Naive thymus-derived CD4-positive, alpha-beta T cell (primary cell): ENCODE measurements at places on chromosomes 1 and 21. TPM values are rescaled to one million over a fixed set of nuclear protein-coding genes. Genes with fewer than 3 reads are reported as not detected.

S100A14 gene
- not detected for total RNA-seq

DNA sequence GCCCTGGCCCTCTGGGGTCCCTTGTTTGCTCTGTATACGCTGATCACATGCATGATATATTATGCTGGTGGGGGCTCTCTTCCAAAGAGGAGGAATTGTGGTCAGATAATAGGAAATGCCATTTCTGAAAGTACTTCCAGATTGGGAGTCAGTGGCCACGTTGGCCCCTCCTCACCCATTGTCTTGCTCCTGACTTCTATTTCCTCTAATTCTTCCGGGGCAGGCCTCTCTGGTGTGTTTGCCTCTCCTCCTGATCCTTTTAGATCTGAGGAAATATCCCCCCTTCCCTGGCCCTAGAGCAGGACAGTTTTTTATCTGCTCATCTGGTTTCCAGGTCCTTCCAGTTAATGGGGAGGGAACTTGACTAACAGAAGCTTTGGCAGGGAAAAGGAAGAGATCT is 2.9 kb downstream of the VANGL2 start:
- H3K27me3 ChIP-seq = no peaks in the 10 kb centered on the region
- no peaks in the 10 kb centered on the region for H3K4me1 ChIP-seq
- no peaks in the 10 kb centered on the region for H3K36me3 ChIP-seq

DNA sequence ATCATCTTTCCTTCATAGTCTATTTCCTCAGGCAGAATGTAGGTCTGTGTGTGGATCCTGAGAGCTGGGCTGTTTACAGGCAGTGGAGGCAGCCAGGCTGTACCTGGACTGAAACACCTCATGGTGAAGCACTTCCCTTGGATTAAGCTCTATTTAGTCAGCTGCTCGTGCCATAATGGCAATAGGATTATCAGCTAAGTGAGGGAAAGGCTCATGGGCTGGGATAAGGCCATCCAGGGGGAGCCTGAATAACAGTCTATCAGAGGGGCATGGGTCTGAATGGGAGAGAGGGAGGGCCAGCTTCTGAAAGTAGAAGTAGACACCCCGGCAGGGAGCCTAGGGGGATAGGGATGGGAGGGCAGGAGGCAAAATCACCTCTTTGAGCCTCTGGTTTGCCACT is 8.3 kb downstream of the RNASEL start:
- H3K4me1 ChIP-seq = peaks cover 25% of the 10 kb centered on the region
- peaks cover 32% of the 10 kb centered on the region for H3K36me3 ChIP-seq
- DNase-seq = no peak
- no peaks in the 10 kb centered on the region for H3K27me3 ChIP-seq

CCDC27 gene
- not detected for total RNA-seq

DNA sequence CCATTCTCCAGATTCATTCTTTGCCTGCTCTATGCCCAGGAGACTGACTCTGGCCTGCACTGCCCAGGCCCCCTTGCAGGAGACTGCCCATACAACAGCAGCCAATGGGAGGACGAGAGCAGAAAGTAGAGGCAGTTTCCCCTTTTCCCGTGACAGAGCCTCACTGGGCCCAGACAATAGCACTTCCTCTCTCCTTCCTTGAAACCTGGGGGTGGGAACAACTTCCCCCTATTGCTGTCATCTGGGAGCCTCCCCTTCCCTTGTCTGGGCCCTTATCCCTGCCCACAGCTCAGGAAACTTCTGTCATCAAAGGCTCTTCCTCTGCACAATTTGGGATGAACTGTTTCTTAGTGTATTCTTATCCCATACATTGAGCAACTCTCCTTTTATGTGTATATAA is 60.8 kb upstream of the KCNJ15 start:
- H3K4me1 ChIP-seq = no peaks in the 10 kb centered on the region
- H3K4me3 ChIP-seq = no peak overlapping the region
- H3K27ac ChIP-seq = no peak overlapping the region
- no peaks in the 10 kb centered on the region for H3K36me3 ChIP-seq
- no peaks in the 10 kb centered on the region for H3K27me3 ChIP-seq
- DNase-seq = no peak

DNA sequence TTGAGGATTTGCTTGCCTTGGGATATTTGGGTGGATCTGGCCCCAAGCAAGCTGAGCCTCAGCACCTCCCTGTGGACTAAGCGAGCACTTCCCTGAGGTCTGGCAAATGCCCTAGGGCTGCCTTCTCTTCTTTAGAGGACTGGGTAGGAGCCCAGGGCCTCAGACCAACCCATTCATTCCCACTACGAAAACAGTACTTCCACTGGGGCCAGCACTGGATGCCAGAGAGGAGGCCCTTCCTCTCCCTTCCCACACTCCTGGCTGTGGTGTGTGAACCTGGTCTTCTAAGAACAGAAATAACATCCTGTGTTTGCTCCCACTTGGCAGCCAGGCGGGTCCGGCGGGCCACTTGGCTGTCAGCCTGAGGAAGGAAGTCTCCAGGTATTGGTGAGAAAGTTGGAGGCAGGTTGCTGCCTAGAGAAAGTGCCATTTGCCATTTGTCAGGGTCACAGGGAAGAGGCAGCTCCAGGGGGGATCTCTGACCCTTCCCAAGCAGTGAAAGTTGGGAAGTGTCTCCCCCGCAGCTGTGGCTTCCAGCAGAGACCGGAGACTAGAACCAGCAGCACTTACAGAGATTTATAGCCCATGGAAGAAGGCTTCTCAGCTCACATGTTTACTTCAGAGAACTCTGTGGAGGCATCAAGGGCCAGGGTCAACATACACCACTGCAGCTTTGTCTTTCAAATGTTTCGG is 323.5 kb downstream of the SIPA1L2 start:
- no peaks in the 10 kb centered on the region for H3K27me3 ChIP-seq
- H3K4me1 ChIP-seq = no peaks in the 10 kb centered on the region
- H3K36me3 ChIP-seq = no peaks in the 10 kb centered on the region

MKNK1 gene
- 35.8 TPM for total RNA-seq

- no peaks in the 10 kb centered on the region for H3K4me1 ChIP-seq
- no peaks in the 10 kb centered on the region for H3K27me3 ChIP-seq
These were observed 115.3 kb downstream of the ADSS2 start for GRCh38 chr1:244336232-244336899.

SPRR2E gene
- total RNA-seq = not detected in 2 replicates

HJV gene
- total RNA-seq = not detected

GRCh38 chr1:230368871-230369270 is 57.3 kb downstream of the PGBD5 start:
- H3K4me3 ChIP-seq = no peak overlapping the region
- DNase-seq = no peak
- H3K27me3 ChIP-seq = no peaks in the 10 kb centered on the region
- no peaks in the 10 kb centered on the region for H3K36me3 ChIP-seq

GRCh38 chr21:38212706-38213105 is 44.1 kb upstream of the KCNJ15 start:
- no peaks in the 10 kb centered on the region for H3K27me3 ChIP-seq
- no peaks in the 10 kb centered on the region for H3K4me1 ChIP-seq
- H3K27ac ChIP-seq = no peak overlapping the region
- H3K36me3 ChIP-seq = no peaks in the 10 kb centered on the region

DNA sequence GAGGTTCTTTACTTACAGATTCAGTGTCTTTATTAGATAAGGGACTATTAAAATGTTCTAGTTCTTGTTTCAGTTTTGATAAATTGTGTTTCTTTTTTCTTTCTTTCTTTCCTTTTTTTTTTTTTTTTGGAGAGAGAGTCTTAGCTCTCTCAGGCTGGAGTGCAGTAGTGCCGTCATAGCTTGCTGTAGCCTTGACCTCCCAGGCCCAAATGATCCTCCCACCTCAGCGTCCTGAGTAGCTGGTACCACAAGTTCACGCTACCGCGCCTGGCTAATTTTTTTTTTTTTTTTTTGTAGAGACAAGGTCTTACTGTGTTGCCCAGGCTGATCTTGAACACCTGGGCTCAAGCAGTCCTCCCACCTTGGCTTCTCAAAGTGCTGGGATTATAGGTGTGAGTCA is 76.6 kb downstream of the TMEM200B start:
- H3K27me3 ChIP-seq = no peaks in the 10 kb centered on the region
- no peak overlapping the region for H3K4me3 ChIP-seq
- H3K4me1 ChIP-seq = no peaks in the 10 kb centered on the region
- H3K36me3 ChIP-seq = peaks cover 9% of the 10 kb centered on the region

DNA sequence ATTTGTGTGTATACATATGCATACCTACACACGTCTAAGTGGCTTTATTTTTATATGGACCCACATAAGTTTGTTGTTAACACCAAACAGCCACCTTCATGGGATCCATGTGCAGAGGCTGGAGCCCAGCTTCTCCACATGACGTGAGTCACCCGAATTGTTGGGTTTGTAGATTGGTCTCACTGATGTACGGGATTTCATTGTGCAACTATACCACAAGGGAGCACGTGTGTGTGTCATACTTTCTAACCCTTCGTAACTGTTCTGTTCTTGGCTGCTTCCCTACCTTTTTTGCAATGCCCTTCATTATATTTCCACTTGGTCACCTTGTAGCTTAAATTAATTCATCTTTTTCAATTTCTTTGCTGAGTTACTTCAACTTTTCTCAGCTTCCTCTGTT is 21.0 kb downstream of the SPRTN start:
- DNase-seq = no peak
- H3K27ac ChIP-seq = no peak overlapping the region
- H3K4me1 ChIP-seq = peaks cover 3% of the 10 kb centered on the region
- no peaks in the 10 kb centered on the region for H3K27me3 ChIP-seq
- no peaks in the 10 kb centered on the region for H3K36me3 ChIP-seq
- no peak overlapping the region for H3K4me3 ChIP-seq

TRIM62 gene
- 11.7 and 13.2 TPM in 2 replicates for total RNA-seq

DNA sequence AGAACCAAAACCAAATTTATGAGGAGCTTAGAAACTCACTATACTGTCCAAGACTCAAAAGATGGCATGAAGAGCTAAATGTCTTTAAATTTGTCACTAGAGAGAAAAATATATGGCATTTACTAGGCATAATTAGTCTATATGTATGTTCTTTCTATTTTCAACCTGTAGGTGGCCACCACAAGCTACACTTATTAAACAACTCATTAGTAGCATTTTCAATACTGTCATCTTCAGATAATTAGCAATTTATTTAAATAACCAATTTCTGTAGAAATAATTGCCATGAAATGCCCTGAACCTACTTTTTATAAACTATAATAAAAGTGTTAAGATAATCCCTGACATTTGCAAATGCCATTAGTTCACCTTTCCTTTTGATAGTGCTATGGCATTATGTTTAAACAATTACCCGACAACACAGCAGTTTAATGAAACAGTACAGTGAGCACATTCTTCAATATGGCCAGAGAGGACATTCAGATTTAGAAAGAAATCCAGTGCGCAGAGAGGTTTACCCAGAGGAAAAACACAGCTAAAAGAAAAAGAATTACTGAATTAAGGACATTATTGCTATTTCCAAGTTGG is 522.5 kb downstream of the PTBP2 start:
- no peaks in the 10 kb centered on the region for H3K36me3 ChIP-seq
- H3K4me1 ChIP-seq = no peaks in the 10 kb centered on the region

NIT1 gene
- total RNA-seq = 46.0 TPM

LAD1 gene
- not detected in 2 replicates for total RNA-seq

MYBPH gene
- total RNA-seq = not detected

DNA sequence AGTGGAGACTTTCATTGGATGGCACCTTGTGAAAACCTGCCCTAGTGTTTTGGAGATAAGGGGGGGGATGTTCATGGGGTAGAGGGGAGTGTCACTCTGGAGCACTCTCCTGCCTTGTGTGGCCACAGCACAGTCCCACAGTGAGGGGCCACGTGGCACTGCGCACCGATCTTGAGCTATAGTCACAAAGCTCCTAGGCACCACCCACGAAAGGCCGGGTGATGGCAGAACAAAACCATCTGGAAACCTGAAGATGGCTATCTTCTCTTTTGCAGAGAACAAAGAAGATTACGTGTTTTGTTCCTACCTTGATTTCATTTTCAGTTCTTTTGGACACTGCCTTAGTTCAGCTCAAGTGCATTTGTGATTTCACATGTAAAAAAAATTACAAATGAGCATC is 220.6 kb downstream of the RGS7 start:
- H3K4me3 ChIP-seq = no peak overlapping the region
- H3K36me3 ChIP-seq = no peaks in the 10 kb centered on the region
- no peaks in the 10 kb centered on the region for H3K4me1 ChIP-seq

LCE6A gene
- total RNA-seq = not detected

DNA sequence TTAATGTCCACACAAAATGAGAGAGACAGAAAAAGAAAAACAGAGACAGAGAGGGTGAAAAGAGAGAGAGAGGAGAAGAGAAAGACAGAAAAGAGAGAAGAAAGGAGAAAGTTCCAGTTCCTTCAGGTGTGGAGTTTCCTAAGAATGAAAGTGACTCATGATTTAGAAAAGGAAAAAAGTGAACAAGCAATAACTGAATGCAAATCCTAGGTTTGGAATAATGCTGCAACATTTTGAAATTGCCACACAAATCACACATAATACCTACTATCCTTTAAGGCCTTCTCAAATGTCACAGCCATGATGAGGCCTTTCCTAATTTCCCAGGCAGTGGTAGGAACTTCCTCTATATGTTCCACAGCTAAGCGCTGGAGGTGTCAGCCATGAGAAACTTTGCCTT is 31.5 kb upstream of the XPR1 start:
- H3K36me3 ChIP-seq = no peaks in the 10 kb centered on the region
- no peak overlapping the region for H3K4me3 ChIP-seq
- no peak for DNase-seq
- H3K27ac ChIP-seq = no peak overlapping the region

DNA sequence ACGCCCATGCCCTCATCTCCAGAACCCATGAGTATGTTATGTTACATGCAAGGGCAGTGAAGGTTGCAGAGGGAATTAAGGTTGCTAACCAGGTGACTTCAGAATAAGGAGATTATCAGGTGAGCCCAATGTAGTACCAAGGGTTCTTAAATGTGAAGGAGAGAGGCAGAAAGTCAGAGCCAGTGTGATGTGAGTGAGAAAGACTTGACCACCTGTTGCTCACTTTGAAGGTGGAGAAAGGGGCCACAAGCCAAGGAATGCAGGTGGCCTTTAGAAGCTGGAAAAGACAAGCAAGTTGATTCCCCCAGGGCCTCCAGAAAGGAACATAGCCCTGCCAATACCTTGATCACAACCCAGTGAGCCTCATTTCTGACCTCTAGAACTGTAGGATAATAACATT is 84.7 kb upstream of the CLDN14 start:
- H3K4me3 ChIP-seq = no peak overlapping the region
- DNase-seq = no peak
